ENCODE measurements at places on chromosomes 5 and 9.

DNA sequence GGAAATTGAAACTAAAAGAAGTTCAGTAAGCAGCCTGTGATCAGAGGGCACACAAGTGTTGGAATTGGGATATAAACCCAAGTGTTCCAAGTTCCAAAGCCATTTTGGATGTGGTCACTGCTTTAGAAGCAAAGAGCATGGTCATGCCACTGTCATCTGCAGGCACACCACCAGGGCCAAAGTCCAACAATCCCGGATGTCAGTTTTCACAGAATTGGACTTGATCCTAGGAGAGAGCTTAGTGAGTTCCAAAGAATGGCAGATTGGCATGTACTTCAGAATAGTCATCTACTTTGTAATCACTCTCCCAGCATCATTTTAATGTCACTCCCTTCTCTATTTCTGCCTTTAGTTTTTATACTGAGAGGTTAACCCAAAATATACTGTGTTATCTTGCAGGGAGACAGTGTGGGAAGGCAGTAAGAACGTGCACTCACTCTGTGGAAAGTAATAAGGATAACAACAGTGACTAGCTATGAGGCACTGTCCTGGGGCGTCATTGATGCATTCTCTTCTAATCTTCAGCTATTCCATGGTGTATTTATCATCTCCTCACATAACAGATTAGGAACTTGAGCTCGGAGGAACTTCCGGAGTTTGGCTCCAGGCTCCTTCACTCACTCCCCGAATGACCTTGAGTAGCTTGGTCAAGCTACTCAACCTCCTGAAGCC lies 388.0 kb downstream of the ACTL7B start:
- DNase-seq, result no peak

DNA sequence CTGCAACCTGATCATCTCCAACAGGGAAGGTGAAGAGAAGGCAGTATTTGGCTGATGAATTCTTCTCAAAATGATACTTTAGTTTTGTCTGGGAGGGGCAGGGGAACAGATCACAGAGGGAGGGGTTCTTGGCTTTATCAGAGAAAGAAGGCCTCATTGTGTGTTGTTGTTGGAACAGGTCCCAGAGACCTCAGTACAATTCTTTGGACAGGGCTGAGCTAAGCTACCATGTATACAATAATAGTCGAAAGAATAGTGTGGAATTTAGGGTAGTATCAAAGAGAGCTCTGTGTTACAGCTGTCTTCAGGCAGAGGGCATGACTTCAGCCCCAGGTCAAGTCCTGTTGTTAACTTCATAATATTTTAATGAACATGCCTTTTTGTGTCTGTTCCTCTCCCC lies 39.9 kb downstream of the ARHGAP26 start:
- DNase-seq, result no peak

- no peak for DNase-seq
Measured at GRCh38 chr9:98922721-98923435, 20.8 kb upstream of the COL15A1 start.

DNA sequence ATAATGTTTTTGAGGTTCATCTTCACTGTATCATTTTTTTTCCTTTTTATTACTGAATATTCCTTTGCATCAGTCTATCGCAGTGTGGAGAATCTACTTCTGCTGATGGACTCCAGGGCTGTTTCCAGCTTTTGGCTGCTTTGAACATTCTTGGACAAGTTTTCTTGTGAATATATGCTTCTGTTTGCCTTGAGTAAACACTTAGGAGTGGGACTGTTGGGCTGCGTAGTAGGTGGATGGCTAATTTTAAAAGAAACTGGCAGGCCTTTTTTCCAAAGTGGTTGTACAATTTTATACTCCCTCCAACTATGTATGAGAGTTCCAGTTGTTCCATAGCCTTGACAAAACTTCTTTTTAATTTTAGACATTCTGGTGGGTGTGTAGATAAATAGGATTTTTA lies 102.4 kb downstream of the WDR41 start:
- DNase-seq, result no peak

GRCh38 chr9:13481274-13481673 lies 201.8 kb upstream of the MPDZ start:
- no peak for DNase-seq

- DNase-seq, result peak; percentile 79
Measured at GRCh38 chr9:32378993-32379729, 5.3 kb upstream of the ACO1 start.

DNA sequence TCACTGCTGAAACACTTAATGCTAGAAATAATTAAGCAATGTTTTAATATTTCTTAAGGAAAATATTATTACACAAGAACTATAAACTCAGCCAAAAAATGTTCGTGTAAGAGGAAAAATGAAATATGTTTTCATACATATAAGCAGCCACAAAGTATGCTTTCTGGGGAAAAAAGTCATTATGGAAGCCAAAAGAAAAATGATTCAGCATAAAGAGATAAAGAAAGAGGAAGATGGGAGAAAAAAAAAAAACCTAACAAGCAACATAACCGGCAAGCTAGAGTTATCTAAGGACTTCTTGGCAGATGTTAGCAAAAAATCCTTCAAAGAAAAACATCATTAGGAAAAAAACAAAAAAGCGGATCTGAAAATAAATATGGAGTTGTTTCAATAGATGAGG lies 179.1 kb downstream of the MUSK start:
- DNase-seq, result no peak

GRCh38 chr9:16336833-16337232 lies 533.6 kb downstream of the BNC2 start:
- no peak for DNase-seq

- no peak for DNase-seq
Measured at GRCh38 chr9:136081113-136081825, 13.8 kb downstream of the NACC2 start.

- no peak for DNase-seq
Measured at GRCh38 chr9:116409129-116409528, 255.5 kb downstream of the PAPPA start.

DNA sequence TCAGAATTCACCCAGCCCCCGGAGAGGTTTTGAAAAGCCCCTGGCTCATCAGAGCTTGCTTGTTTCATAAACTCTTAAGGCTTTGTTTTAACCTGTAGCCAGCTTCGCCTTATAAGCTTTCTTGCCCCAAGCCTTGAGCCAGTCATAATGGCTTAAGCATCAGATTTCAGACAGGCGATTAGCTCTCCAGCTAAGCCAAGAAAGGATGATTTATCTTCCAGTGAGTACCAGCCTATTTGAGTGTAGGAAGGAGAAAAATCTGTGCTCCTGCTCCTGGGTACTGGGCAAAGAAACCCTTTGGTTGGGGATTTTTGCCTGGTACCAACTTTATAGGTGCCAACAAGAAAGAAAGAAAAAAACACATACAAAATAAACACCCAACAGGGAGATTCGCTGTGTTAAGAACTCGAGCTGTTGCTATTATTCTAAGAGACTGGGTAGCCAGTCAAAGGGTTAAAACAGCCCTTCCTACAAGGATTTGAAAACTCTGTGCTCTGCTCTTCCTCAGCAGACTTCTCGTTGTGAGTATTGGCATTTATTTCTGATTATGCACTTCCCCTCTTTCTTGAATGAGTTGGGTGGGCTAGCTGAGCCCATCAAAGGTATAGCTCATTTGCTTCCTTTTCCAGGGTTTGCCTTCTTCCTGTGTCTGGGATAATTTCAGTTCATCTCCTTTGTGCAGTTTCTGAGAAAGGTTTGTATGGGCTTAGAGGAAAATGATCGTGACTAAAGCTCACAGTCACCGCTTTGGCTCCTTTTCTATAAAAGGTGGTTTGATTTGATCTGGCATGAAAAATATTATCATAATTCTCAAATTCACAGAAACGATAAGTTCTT lies 157.2 kb upstream of the DMRT1 start:
- DNase-seq, result no peak

GRCh38 chr5:176866707-176867310 lies 32.3 kb downstream of the HK3 start:
- DNase-seq, result no peak

DNA sequence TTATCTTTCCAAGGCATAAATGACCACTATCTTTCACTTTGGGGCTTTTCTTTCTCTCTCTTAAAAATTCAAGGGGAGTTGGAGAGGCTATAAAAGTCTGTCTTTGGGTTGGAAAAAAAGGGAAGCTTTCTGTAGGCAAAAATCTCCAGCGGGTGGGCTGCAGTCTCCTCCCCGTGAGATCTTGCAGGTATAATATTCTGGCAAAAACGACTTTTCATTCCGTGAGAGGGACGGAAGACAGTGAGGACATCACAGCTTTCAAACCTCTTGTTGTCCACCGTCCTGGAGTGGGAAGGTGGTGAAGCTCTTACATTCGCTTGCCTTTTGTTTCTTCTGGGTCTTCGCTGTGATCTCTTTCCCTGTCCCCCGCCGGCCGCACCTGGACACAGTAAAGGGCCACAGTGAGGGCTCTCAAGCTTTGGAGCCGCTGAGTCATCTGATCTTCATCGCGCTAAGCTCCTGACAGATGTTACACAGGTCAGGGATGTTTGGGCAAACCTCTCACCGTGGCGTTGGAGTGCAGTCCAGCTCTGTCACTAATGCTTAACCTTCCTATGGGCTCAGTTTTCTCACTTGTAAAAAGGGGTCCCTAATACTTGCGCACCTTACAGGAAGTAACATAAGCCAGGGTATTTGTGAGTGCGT lies 61.9 kb upstream of the MEGF10 start:
- no peak for DNase-seq

DNA sequence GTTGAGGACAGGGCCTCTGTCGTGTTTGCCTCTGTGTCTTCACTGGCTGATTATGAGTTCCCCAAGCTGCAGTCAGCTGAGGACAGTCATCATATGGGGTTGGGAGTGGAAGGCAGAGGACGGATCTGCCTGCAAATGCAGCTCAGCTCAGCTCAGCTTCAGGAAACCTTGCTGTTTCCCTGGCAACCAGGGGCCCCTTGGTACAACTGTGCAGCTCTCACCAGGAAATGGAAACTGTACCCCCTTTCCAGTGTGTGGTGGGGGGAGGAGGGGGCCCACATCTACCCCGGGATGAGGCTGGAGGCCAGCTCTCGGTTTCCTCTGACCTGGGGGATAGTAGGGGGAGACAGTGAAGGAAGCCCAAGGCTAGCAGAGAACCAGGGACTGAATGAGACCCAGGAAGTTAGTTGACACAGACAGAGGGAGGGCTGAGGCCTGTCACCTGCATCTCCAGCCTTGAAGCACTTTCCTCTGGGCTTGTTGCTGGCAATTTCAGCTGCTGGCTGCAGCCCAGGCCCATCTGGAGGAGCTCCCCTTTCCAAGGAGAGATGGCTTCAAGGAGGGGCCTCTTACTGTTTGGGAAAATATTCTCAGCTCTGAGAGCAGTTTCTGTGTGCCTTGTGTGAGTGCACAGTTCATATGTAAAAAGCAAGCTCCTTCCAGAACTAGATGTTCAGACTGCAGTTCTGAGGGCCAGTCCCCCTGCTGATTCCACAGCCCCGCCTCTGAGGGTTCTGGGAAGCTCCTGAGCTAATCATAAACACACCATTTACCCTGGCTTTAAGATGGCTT lies 6.9 kb downstream of the ANXA6 start:
- DNase-seq, result peak; percentile 91

DNA sequence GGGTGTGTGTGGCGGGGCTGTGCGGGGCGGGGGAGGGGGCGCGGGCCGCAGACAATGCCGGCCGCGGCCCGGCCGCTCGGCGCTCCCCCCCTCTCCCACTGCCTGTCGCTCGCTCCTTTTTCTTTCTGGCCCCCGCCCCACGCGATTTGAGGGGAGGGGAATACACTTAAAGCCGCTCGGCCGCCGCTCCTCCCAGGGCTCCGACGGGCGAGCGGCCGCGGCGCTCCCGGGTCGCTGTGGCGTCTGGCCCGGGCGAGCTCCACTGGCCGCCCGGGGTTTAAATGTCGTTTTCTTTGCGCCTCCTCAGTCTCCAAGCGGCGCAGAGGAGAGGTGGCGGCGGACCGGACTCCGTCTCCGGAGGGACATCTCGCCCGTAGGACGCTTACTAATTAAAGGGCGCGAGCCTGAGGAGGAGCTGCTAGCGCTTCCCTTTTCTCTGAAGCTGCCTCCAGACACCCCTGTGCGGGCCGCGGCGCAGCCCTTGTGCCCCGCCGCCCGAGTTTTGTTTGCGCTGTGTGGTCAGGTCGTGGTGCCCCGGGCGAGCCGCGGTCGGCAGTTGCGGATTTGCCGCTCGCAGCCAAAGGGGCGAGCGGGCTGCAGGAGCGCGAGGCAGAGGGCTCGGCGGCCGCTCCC lies 1.4 kb downstream of the ZSWIM6 start:
- peak; percentile 19 for DNase-seq

DNA sequence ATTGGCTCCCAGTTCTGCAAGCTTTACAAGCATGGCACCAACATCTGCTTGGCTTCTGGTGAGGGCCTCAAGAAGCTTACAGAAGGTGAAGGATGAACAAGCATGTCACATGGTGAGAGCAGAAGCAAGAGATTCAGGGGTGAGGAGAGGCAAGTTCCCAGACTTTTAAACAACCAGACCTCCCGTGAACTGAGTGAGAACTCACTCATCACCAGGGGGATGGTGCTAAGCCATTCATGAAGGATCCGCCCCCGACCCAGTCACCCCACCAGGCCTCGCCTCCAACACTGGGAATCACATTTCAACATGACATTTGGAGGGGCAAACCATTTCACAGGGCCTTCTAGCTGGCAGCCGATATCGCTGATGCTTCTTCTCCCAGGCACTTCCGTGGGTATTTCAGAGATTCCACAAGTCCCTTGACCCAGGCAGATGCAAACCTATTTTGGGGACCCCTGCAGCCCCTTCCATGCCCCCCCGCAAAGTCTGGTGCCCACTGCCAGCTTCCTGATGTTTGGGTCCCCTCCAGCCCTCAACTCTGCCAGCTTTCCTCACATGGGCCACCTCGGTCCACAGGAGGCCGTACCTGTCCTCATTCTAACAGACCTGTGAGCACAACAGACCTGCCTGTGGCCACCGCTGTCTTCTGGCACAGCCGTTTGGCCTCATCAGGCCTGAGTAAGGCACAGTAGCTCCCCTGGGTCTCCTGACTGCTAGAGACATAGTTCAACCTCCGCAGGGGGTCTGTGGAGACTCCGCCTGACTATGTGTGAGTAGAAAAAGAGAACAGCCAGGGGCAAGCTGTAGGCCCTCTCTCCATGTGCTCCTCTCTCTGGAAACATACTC lies 60.7 kb upstream of the ANGPTL2 start:
- DNase-seq, result no peak

GRCh38 chr9:110615498-110615897 lies 36.0 kb upstream of the SVEP1 start:
- DNase-seq, result no peak

- no peak for DNase-seq
Measured at GRCh38 chr5:155342956-155343355, 329.4 kb downstream of the KIF4B start.

DNA sequence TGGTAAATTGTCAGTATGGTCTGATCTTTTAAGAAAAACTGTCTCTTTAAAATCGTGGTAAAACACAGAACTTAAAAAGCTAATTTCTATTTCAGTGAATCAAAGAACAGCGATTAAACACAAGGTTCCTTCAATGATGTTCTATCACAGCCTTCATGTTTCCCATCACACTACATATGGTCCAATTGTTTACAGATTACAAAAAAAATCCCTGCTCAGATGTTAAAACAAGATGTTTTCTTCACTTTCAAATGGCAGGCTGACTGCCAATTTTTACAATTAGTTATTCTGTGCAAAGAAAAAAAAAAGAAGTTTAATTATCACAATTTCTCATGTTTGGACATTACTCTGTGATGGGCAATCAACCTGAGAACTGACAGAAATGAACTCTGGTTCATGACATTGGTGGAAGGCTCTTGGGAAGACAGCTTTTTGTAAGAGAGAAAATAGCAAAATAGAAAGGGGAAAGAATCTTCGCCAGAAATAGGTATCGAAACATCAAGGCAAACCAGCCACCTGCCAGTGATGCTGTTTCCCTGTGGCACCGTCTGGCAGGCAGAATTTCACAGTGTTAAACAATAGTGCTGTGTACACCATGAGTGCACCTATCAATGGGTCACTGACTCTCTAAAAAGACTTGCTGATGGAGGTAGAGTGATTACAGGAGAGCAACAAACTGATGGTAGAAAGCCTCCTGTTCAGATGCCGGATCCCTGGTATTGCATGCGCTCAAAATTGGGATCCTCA lies 1020.0 kb upstream of the ARRDC3 start:
- DNase-seq, result no peak
